Jurkat, Clone E6-1 (cell line): ENCODE measurements at places on chromosomes 5 and 9.

DNA sequence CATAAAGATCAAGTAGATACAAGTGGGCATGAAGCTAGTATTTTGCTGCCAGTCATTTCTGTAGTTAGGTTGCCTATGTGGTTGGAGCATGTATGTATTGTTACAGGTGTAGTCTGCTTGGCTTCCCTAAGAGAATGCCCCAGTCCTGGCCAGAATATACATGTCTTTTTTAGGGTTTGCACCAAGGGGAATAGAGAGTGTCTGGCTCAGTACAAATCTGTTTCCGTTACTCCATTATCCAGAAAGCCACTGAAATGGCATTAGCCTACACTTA is 23.2 kb downstream of the TGFBR1 start:
- no peak for DNase-seq

DNA sequence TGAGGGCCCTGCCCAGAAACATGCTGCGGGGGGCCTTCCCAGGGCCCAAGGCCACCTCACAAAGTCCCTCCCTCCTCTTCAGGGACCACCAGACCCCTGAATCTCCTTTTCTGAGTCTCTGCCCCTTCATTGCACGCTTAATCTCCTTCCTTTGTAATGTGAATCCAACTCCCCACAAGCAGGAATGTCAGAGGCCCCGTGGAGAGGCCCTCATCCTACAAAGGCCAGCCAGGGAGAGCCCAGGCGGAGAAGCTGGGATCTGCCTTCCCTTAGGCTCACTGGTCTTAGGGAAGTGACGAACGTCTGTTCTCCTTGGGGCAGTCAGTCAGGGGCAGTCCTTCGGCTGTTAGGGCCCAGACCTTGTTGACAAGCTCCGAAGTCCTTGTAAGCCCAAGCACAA is 2.3 kb downstream of the SMIM33 start:
- DNase-seq: no peak

DNA sequence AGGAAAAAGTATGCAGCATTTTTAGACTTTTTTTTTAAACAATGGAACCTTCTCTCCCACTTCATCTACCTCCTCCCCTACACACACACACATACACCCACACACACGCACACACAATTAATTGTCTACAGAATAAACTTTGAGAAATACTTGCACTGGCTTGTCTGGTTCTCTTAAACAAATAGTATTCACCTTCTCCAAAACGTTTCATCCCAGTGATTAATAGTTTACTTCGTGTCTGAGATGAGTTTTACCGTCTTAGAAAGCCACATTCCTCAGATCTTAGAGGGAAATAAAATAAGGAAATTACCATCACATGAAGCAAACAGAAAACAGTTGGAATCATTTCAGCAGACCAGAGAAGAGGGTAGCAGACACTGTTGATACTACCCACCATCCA is 570.6 kb upstream of the CLINT1 start:
- no peak for DNase-seq

- DNase-seq: no peak
Observed at GRCh38 chr5:73445665-73446630, 2.6 kb downstream of the FOXD1 start.
